Peyer's patch (tissue), 4 donors: ENCODE measurements at places on chromosomes 11 and 22. TPM values are rescaled to one million over a fixed set of nuclear protein-coding genes. Genes with fewer than 3 reads are reported as not detected.

RASSF10 gene
- not detected for total RNA-seq

DEPDC5 gene
- total RNA-seq: 26.6 TPM

HEPN1 gene
- total RNA-seq: not detected

OR5P2 gene
- total RNA-seq: not detected

PAMR1 gene
- 2.6 TPM for total RNA-seq

SLC29A2 gene
- total RNA-seq: 7.4 TPM

OR4A5 gene
- total RNA-seq: not detected

ART5 gene
- total RNA-seq: not detected

CD3G gene
- 5.0 TPM for total RNA-seq

MRGPRX3 gene
- not detected for total RNA-seq

APOA1 gene
- 4,257 TPM for total RNA-seq

TMEM121B gene
- total RNA-seq: not detected

NECTIN1 gene
- total RNA-seq: 16.5 TPM

TYR gene
- not detected for total RNA-seq

NRGN gene
- total RNA-seq: 10.7 TPM
